ENCODE measurements at places on chromosomes 4 and X.
A peak's percentile ranks its signal among the peaks of the same experiment; 100 is the strongest.

GRCh38 chr4:3677748-3678070 lies 88.5 kb upstream of the ADRA2C start:
- no peak for DNase-seq

- no peak for DNase-seq
Observed at GRCh38 chr4:48031802-48032525, 15.4 kb downstream of the NIPAL1 start.

DNA sequence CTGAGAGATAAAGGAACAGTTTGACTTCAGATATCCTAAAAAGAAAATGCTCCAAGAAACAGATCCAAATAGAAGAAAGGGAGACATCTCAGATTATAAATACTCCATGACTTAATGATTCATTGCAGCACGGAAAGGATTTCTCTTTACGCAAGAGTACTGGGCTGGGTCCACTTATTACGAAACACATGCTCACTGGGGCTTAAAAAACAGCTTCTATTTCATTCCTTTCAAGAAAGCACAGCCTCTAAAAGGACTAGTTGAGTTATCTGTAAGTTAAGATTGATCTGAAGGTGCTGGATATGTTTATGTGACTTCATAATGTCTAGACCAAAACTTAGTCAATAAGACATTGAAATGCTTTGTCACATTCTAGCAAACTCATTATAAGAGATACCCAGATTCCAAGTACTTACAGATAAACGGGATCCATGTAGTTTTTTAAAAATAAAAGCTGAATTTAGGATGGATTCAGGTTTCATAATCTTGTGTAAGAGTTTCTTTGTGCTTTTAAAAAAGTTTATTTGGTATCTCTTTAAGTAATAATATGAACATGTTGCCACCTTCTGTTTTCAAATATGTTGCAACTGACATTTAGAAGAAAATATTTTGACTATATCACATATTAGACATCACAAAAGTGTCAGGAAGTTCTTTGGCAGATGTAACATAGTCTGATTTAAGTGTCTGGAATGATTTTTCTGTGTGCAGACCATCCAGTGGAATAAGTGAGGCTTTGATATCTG lies 109.5 kb upstream of the MYOZ2 start:
- no peak for DNase-seq

GRCh38 chr4:182203872-182204411 lies 39.3 kb upstream of the TENM3 start:
- no peak for DNase-seq

GRCh38 chrX:147173594-147173993 lies 359.1 kb upstream of the CXorf51A start:
- DNase-seq, result no peak

- DNase-seq, result no peak
Observed at GRCh38 chrX:150701377-150701776, 8.2 kb downstream of the MTMR1 start.

DNA sequence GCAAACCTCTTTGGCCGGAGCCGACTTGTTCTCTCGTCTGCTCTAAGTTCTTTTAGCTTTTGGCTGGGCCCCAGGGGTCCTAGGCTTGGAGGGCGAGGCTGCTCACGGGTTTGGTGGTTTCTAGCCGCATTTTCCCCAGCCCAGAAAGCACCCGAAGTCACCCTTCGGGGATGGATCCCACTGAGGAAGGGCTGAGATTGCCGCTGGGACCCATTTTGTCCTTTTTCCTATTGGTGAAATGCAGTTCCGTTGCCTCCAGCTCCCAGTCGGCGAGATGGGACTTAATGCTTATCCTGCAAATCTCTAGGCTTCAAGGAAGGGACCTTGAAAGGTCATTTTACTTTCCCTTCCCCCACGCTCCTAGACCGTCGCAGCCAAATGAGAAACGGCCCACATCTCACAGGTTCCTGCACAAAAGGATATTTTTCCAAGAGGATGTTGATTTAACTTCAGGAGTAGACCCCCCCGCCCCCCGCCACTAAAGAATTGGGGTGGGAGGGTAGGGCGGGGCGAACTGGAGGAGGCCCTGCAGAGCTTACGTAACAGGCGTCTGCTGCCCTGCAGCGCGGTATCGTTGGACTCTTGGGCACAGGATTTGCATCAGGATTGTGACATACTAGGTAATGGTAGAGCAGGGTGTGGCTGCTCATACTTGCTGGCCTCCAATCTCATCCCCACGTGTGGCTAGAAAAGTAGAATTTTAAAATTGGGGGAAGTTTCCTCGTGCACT lies 564 bp downstream of the PGK1 start:
- DNase-seq, result peak; percentile 18

GRCh38 chrX:10310511-10310910 lies 153.7 kb downstream of the CLCN4 start:
- no peak for DNase-seq

DNA sequence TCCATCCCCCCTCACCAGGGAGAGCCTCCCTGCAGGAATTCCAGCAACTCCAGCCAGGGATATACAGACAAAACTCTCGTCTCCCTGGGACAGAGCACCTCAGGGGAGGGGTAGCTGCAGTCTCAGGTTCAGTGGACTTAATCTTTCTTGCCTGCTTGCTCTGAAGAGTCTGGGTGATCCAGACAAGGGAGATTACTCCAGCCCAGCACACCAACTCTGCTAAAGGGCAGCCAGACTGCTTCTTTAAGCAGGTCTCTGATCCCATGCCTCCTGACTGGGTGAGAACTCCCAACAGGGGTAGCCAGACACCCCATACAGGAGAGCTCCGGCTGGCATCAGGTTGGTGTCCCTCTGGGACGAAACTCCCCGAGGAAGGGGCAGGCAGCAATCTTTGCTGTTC lies 888.7 kb downstream of the RAB28 start:
- no peak for DNase-seq

Measured in GM10248 (cell line).